Eye (tissue), 1 donor: ENCODE measurements at places on chromosomes 3 and 15.

- no peak for DNase-seq
These were observed 7.8 kb downstream of the LRCH3 start for GRCh38 chr3:197798863-197799262.

DNA sequence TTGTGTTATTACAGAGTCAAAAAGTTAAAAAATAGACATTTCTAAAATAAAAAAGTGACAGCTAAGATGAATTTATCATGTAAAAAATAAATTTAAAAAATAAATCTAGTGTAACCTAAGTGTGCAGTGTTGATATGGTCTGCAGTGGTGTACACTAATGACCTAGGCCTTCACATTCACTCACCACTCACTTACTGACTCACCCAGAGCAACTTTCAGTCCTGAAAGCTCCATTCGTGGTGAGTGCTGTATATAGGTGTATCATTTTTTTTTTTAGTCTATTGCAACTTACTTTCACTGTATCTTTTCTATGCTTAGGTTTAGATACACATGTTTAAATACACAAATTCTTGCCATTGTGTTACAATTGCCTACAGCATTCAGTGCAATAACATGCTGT lies 459.4 kb upstream of the ROBO1 start:
- DNase-seq: no peak

- DNase-seq: no peak
These were observed 9.2 kb downstream of the FGF12 start for GRCh38 chr3:192718156-192718555.

GRCh38 chr3:16912400-16913263 lies 27.9 kb downstream of the PLCL2 start:
- no peak for DNase-seq

GRCh38 chr3:32782407-32782806 lies 35.4 kb upstream of the TRIM71 start:
- peak; percentile 10 for DNase-seq

DNA sequence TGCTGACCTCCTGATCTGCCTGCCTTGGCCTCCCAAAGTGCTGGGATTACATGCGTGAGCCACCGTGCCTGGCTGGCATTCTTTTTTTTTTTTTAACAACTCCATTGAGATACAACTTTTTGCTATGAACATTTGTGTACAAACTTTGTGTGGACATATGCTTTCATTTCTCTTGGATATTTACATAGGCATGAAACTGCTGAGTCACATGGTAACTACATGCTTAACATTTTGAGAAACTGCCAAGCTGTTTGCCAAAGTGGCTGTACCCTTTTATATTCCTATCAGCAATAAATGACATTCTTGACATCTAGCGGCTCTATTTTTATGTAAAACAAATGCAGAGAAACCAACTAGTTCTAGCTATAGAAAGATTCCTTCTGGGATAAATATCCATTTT lies 8.7 kb upstream of the YEATS2 start:
- no peak for DNase-seq

DNA sequence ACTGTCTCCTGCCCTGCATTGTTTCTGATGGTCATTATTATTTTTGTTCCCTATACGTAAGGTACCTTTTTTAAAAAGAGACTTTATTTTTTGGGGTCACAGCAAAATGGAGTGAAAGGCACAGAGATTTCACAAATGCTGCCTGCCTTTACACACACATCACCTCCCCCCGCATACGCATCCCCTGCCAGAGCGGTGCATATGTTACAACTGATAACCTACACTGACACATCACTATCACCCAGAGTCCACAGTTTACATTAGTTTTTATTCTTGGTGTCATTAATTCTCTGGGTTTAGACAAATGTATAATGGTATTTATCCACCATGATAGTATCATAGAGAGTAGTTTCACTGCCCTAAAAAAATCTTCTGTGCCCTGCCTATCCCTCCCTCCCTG lies 43.6 kb upstream of the KLF13 start:
- no peak for DNase-seq

DNA sequence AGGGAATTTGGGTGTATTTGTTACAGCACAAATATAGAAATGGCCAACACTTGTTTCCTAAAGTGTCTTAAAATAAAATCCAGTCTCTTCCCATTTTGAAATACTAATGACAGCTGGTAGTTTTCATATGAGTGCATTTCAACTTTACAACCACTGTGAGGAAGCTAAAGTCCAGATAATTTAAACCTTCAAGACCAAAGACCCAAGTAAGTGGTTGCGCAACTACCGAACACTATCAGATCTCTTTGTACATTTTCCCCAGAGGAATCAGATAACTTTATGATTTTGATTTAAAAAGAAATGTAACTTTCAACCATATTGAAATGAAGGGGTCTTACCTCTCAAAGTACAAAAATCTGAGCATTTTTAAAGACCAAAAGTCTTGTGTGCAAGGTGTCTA lies 14.3 kb downstream of the BCL2L10 start:
- no peak for DNase-seq
